ENCODE measurements at places on chromosomes 6 and 20.

GRCh38 chr20:24948939-24949679 lies at the start of gene CST7:
Gene CST7, plus strand, starts transcription at chr20:24949269. Its CDS starts 237 bp downstream, at chr20:24949506.
- DNase-seq = no peak

GRCh38 chr6:39653612-39654011 lies 71.6 kb downstream of the KIF6 start:
- DNase-seq = no peak

DNA sequence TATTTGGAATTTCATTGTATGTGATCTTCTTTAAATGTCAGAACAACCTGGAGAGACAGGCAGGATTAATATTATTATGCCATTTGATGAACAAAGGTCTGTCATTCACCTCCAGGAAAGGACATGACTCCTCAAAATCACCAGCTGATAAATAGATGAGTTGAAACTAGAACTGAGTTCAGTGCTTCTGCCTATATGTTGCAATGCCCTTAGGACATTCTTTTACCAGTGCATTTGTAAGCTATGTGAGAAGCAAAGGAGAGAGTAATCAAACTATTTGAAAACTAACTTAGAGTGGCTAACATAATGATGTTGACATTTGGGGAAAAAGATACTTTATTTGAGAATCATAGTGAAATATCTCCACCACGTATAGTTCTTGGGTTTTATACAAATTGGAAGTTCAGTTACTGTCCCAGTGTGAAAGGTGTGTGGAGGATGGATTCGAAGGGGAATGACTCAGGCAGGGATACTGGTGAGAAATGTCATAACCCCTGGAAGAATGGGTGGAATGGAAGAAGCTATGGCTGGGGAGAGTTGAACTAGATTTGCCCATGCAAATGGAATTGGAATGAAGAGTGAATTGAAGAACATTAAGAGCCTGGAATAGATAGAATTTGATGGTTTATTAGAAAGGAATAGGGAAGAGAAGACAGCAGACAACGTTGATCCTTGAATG lies 21.5 kb downstream of the PKIB start:
- no peak for DNase-seq

GRCh38 chr20:59616306-59616705 lies 12.0 kb downstream of the PHACTR3 start:
- DNase-seq = no peak

GRCh38 chr6:38264605-38265004 lies 375.1 kb downstream of the BTBD9 start:
- no peak for DNase-seq

DNA sequence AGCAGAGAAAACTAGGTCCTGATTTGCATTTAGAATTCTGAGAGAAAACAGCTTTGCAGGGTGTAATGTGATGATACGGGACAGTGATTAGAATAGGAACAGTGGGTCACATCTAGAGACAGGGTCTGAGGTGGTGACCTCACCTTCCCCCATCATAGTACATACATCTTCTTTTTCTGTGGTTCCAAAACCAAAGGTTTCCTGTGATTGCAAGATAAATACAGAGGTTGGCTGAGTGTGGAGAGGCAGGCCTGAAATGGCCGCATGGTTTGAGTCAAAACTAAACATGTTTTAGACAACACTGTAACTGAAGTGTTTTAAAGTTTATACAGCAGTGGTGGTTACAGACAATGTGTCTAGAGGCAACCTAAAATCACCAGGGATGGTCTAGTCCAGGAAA lies 10.4 kb upstream of the NT5DC1 start:
- no peak for DNase-seq

GRCh38 chr20:21796059-21796458 lies 90.6 kb downstream of the PAX1 start:
- peak; percentile 84 for DNase-seq

DNA sequence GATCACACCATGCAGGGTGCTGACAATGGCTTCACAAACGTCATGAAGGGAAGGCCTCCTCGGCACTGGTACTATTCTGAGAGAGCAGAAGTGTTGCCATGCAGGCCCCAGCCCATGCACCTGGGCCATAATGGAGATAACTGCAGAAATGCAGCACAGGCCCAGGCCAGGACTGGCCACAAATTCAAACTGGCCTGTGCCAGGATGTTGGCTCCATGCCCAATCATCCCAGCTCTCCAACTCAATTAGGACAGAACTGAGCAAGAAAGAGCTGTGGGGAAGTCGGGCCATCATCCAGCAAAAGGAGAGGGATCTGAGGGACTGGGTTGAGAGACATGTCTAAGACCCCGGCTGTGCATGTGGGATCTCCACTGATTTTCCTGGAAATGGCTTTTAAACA lies 48.9 kb upstream of the SYNDIG1 start:
- DNase-seq = no peak

GRCh38 chr6:23608931-23609435 lies 517.0 kb upstream of the NRSN1 start:
- DNase-seq = no peak

DNA sequence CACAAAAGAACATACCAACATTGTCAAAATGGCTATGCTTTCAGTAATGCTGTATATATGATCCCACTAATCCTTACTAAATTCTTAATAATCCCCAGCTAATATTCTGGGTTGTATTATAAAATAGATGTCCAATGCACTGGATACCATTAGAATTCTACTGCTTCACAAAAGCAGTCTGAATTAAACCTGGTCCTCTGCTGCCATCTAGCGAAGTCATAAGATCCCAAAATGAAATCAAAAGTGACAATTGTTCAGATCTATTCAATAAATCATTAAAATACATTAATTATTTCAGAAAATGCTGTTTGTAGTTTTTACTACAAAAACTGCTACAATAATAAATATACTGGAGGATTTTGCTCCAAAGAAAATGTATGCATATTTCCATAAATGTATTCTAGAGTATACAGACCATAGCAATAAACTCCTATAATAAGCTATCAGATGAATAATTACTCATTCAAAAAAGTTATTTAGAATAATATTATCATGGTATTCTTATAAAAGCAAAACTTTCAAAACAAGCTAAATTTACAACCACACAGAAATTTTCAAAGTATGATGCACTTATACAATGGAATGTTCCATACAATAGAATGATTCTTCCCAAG lies 92.6 kb downstream of the RNGTT start:
- DNase-seq = peak; percentile 88

GRCh38 chr20:45111799-45112471 lies 3.0 kb downstream of the WFDC5 start:
- DNase-seq = peak; percentile 75

GRCh38 chr6:109879521-109879920 lies 98.6 kb upstream of the GPR6 start:
- DNase-seq = no peak

- DNase-seq = no peak
These were observed 83.9 kb upstream of the SIRPG start for GRCh38 chr20:1741309-1742048.

- DNase-seq = peak; percentile 87
These were observed 104.1 kb upstream of the TRAF3IP2 start for GRCh38 chr6:111709615-111710398.

GRCh38 chr6:168626046-168626602 lies 185.1 kb downstream of the SMOC2 start:
- DNase-seq = no peak

DNA sequence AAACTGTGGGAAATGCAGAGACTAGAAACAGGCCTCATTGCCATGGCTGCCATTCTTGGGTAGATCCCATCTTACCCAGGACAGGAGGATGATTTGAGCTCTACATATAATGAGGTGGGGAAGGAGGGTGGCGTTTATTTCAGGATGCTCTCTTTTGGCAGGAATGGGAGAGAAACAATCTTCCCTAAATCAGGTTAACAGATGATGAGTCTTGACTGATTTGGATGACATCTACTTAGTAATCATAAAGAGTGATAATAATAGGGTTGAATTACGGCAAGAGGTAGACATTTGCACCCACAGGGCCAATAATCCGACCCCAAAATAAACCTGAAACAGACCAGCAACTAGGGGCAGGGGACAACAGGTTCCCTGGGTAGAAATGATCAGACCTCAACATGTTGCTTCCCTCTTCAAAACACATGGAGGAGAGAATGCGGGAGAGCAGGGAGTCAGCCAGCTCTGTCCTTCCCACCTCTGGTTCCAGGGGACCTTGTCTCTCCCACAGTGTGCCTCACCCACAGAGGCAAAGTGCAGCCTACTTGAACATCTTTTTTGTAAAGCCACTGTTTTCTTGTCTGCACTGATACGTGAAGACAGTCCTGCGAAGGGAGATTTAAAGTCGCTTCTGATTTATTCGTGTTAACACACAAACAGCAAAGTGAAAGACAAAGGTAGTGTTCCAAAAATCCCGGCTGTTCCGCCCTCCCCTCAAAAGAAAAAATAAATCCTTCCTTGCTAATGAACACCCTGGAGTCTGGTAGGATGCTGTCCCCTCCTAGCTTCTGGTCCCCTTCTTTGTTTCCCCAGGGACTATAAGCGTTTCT lies 3.9 kb downstream of the FOXQ1 start:
- no peak for DNase-seq

DNA sequence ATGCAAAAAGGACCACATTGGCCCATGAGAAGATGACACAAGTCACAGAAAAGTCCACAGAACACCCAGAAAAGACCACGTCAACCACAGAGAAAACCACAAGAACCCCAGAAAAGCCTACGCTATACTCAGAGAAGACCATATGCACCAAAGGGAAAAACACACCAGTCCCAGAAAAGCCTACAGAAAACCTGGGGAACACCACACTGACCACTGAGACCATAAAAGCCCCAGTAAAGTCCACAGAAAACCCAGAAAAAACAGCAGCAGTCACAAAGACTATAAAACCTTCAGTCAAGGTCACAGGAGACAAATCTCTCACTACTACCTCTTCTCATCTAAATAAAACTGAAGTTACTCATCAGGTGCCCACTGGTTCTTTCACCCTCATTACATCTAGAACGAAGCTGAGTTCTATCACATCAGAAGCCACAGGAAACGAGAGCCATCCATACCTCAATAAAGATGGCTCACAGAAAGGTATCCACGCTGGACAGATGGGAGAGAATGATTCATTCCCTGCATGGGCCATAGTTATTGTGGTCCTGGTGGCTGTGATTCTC lies 11.2 kb downstream of the MUCL3 start:
- DNase-seq = no peak

DNA sequence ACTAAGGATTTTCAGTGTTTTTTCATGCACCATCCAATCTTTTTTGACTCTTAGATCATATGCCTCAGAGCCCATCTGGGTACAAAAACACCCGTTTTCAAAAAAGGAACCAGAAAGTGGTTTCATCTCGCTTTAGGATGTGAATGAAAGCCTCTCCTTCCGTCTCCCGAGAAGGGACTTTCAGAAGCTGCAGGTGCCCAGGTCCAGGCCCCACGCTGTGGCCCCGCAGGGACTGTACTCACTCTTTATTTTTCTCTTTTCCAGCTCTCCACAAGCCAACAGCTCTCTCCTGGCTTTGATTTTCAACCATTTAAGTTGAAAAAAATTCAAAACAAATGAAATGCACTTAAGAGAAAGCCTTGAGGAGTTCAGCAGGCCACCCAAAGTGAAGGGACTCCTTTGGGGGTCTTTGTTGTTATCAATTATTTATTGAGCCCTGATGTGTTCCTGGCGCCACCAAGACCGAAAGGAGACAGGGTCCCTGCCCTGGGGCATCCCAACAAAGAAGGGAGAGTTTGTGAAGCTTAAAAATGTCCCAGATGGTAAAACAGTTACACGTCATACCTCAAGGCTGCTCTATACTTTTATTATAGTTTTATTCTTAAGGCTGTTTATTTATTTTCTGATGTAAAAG lies 467.3 kb downstream of the PREX1 start:
- DNase-seq = no peak

GRCh38 chr6:43306086-43306485 lies 2.5 kb downstream of the CRIP3 start:
- DNase-seq = peak; percentile 28

GRCh38 chr6:21800948-21801438 lies 207.4 kb downstream of the SOX4 start:
- no peak for DNase-seq

GRCh38 chr6:43478008-43478372 lies 620 bp downstream of the TJAP1 start:
- peak; percentile 58 for DNase-seq

DNA sequence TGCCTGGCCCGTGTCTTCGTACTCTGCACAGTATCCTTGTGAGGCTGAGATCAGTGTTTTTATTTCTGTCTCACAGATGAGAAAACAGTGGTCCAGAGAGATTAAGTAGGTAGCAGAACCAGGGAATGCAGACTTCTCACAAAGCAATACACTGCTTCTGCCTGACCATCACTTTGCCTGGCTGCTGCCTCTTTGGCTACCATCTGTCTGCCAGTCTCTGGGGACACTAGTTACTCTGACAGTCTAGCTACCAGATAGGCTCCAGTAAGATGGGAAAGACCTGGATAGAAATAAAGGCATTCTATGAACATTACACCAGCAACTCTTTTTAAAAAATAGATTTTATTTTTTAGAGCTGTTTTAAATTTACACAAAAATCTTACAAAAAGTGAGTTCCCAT lies 96.9 kb downstream of the PHACTR3 start:
- peak; percentile 34 for DNase-seq

- no peak for DNase-seq
These were observed 46.1 kb downstream of the FAM50B start for GRCh38 chr6:3895312-3895653.

DNA sequence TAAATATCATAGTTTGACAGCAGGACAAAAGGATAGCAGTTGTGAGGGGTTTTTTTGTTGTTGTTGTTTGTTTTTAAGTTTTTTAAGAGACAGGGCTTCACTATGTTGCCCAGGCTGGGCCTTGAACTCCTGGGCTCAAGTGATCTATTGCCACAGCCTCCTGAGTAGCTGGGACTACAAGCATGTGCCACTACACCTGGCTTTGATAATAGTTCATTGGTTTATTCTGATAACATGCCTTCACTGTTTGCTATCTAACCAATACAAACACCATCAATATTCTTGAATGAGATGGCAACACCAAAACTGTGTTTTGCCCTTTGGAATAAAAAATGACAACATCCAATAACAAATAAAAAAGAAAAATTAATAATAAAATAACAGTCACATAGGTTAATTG lies 41.2 kb downstream of the FAM184A start:
- no peak for DNase-seq

DNA sequence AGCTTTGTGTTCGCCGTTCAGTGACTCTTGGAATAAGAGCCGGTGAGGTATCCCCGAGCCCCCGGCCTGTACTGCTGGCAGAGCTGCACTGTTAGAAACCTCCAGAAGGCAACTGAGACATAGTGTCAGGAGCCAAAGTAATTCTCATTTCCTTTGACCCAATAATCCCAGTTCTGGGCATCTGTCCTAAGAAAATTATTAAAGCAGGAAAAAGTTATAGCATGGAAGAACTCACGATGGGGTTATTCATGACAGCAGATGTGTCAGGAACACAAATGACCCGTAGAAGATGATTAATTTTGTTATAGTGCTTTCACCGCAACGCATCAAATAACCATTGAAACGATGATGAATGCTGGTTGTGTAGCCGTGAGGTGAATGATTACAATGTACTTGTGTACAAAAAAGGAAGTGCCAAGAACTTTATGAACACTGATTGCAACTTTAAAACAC lies 20.3 kb downstream of the CYP21A2 start:
- no peak for DNase-seq

GRCh38 chr6:151512481-151512880 lies 18.7 kb downstream of the CCDC170 start:
- no peak for DNase-seq

All from Karpas-422 (cell line).